ENCODE measurements at places on chromosomes 5 and 9.

DNA sequence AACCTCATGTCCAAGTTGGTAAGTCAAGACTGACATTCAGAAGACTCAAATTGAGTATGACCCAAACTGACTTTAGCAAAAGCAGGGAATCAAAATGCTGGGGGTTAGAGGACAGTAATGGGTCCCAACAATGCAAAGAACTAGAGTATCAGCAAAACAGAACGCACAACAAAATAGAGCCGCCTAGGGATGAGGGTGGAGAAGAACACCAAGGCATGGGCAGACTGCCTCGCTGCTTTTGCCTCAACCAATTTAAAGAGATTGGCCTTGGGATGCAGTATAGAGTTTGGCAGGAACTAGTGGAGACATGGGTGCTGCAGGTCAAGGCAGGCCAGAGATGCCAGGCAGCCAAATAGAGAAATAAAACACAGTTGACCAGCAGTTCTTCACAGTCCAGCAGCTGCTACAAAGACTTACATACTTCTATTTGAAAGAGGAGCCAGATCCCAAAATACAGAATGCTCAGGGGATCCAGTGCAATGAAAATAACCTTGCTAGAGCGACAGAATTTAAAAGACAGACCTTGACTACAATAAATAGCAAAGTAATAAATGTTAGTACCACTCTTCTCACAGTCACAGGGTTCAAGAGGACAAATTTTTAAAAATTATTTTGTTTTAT lies 83.9 kb upstream of the NIPBL start:
- no peak for DNase-seq

GRCh38 chr5:68515514-68515913 lies 300.0 kb downstream of the PIK3R1 start:
- DNase-seq, result no peak

DNA sequence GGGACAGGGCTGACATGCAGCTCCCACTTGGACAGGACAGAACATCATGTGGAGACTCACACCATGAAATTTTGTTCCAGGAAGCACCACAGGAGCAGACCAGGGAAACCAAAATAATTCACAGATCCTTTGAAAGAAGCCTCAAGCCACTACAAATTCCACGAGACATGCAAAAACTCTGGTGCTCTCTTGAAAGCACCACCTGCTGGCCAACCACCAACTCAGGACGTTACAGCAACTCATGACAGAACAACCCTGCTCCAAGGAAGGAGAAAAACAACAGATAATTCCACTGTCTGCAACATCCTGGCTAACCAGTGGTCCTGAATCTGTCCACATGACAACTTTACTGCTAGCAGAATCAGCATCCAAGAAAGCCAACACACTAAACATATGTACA lies 516.0 kb downstream of the SPATA31D1 start:
- no peak for DNase-seq

DNA sequence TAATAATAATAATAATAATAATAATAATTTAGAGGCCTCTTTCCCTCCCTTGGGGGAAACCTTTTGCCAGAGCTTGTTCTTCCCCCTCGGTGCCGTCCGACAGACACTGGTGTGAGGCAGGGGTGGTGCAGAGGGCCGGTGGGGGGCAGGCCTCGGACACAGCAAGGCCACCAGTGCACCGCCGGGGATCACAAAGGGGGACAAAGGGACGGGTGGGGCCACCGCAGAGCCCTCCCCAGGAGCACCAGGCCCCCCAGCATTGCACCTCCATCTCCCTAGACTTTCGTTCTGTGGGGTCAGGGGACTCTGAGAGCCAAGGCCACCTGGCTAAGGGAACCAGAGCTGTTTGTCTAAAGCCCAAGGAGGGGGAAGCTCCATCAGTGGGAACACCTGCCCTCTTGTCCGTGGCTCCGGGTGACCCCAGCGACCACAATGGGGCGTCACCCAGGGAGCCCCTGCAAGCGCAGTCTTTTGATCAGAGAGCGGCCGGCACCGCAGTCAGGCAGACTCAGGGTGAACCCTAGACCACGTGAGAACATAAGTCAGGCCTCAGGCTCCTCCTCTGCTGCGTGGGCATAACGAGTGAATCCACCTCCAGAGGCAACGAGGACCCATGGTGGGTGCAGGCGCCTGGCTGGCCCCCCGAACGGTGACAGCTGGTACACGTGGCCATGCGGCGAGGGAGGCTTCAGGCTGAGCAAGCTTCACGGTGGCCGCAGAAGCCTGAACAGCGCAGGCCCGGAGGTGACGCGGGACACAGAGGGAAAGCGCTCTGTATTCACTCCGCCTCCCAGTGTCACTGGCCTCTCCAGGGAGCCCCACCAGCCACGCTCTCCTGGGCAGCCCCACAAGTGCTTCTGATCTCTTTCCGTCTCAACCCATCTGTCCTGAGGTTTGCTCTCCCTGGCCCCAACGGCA lies 12.0 kb upstream of the QSOX2 start:
- DNase-seq, result no peak

- no peak for DNase-seq
Measured at GRCh38 chr5:180816608-180817534, 14.3 kb upstream of the MGAT1 start.

DNA sequence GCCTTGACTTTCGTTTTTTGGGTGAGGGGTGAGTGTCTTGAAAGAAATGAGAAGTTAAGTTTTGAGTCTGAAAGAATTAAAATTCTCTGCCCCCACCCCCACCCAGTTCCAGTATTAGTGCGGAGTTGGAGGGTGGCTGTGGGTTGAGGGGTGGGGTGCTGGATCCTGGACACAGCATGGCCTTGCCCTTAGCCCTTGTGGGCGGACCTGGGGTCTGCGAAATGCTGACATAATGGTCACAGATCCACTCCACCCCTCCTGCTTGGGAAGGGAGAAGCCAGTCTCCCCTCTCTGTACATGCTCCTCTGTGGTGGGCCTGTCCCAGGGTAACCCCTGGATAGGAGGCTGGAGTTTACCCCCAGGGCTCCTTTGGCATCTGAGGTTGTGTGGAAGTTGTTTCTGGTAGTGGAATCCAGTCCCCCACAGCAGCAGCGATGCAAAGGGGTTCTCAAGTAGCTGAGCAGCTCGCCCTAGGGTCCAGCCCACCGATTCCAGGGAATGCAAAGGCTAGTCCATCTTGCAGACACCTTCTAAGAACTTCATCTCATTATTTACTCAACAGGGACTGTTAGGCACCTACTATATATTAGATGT lies 42.8 kb upstream of the TCF7 start:
- no peak for DNase-seq

- DNase-seq, result no peak
Measured at GRCh38 chr5:124941051-124942049, 194.9 kb upstream of the ZNF608 start.

GRCh38 chr5:110383231-110383630 lies 343.2 kb downstream of the TMEM232 start:
- no peak for DNase-seq

DNA sequence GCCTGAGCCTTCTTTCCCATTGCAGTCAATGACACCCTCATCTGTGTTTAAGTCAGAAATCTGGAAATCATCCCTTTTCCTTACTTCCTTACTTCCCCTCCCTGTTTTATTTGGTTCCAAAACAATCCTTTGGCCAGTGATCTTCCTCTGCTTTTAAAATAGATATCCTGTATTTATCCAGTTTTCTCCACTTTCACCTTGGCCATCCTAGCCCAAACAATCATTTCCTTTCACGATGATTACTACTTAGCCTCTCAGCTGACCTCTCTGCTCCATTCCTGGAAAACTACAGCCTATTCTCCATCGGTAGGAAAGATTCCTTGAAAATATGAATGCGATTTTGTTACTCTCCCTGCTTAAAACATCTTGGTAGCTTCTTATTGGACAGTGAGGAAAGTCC lies 565.4 kb downstream of the TLR4 start:
- DNase-seq, result no peak

DNA sequence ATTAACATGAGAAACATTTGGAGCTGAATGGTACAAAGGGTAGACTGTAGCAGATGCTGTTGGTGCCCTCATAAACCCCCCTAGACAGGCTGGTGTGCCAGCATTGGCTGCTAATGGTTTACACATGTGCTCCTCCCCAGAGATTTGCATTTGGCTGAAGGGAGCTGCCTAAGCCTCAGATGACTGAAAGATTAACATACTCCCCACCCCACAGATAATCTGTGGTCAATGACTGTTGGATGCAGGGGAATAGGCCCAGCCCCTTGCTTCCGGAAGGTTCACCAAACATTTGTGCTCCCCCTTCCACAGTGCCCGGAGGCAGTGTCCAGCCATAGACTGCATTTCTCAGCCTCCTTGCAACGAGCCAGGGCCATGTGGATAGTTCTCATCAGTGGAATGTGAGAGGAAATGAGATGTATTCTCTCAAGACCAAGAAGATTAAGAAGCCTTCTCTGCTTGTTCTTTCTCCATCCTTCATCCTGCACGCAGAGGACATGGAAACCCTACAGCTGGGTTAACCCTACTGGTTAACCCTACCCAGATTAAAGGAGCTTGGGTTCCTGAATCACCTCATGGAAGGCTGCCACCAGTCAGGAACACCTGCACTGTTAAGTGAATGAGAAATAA lies 79.6 kb downstream of the PHAX start:
- no peak for DNase-seq

Data from CD4-positive, alpha-beta T cell treated with Interleukin-6 at 100 ng/mL for 8 hours (primary cell).